ENCODE measurements at places on chromosomes 16 and 17. TPM values are rescaled to one million over a fixed set of nuclear protein-coding genes. Genes with fewer than 3 reads are reported as not detected.

The TSNAXIP1 gene
- polyA plus RNA-seq = 1.1 TPM

GRCh38 chr17:39621523-39622379 is 5.0 kb upstream of the PPP1R1B start:
- peak; percentile 44 for DNase-seq

The CRYM gene
- polyA plus RNA-seq = 0.12 TPM

The KRTAP4-9 gene
- not detected for polyA plus RNA-seq

GRCh38 chr16:48637039-48637438 is 27.1 kb upstream of the N4BP1 start:
- DNase-seq = no peak

All from AG04450 (cell line).